ENCODE measurements at places on chromosomes 11 and 22.

- DNase-seq = no peak
These were observed 393 bp downstream of the ST13 start for GRCh38 chr22:40855979-40856512.

GRCh38 chr22:23913306-23913660 is 19.1 kb downstream of the MIF start:
- DNase-seq = no peak

GRCh38 chr22:34015642-34016041 is 95.4 kb upstream of the LARGE1 start:
- DNase-seq = no peak

- DNase-seq = no peak
These were observed 84.2 kb upstream of the GALNT18 start for GRCh38 chr11:11706028-11706427.

DNA sequence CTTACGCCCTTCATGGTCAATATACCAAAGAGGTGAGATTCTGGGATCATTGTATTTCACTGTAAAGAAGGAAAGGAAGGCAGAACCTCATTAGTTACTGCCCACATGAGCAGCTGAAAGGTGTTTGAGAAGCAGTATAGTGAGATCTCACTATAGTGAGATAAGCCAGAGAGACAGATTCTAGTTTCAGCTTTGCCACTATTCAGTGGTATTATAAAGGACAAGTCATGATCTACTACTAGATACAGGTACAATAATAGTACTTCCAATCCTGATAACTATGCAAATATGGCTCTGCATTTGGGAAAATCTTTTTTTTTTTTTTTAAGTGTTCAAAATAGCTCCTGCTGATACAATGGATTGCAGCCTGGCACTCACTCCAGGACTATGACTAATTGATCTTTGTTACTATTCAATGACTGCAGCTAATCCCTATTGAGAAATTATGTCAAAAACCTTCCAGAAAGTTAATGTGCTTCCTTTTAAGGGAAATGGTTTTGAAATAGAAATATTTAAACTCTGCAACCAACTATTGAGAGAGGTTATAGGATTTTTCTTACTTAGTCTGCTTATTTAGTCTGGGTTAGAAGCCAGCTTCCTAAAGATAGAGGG is 8.3 kb upstream of the DLAT start:
- DNase-seq = no peak

- no peak for DNase-seq
These were observed 40.9 kb downstream of the MRTFA start for GRCh38 chr22:40595497-40596234.

DNA sequence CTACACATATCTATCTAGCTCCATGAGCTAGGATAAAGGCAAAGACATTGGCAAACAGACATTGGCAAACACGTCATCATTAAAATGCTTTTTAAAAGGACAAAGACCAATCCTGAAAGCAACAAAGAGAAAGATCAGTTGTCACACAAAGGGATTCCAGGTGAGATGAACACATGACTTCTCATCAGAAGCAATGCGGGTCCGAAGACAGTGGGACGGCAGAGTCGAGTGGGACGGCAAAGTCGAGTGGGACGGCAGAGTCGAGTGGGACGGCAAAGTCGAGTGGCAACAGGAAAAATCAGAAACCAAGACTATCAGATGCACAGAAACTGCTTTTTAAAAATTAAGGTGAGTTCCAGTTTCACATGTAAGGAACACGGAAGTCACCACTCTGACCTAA is 609.5 kb downstream of the BRD1 start:
- DNase-seq = no peak

- no peak for DNase-seq
These were observed 3.3 kb downstream of the NTM start for GRCh38 chr11:131373756-131374155.

DNA sequence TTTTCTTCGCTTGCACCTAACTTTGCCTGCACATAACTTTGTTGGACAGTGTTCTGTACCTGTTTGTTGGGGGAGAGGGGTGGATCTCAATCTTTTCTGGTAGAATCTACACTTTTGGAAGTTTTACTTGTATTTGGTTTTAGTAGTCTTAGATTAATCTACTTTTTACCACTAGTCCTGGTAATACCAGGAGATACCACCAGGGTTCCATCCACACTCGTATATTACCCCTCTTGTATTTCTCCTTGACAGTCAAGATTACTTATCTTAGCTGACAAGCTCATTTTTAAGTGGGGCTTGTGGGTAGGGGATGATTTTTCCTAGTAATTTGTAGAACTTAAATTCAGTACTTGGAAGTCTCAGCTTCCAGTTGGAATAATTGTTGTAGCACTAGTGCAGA is 37.3 kb upstream of the TECTA start:
- DNase-seq = no peak

DNA sequence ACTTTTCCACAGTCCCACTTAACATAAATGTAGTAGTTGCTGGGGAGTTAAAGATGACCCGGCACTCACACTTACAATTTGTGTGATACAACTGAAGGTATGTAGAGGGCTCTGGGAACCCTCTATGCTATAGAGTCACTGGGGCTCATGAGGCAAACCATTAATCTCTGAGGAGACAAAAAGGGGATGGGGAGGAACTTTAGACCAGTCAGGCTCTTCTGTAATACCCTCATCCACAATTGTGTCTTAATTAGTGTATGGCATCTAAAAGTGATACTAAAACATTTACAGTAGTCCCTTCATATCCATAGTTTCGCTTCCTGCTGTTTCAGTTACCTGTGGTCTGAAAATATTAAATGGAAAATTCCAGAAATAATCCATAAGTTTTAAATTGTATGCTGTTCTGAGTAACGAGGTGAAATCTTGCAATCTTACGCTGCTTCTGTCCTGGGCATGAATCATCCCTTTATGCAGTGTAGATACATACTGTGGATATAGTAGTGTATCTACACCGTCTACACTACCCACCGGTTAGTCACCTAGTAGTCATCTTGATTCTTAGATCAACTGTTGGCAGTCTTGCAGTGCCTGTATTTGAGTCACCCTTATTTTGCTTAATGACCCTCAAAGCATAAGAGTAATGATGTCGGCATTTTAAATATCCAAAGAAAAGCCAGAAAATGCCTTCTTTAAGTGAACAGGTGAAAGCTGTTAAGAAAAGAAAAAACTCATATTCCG is 12.2 kb downstream of the CBL start:
- no peak for DNase-seq

DNA sequence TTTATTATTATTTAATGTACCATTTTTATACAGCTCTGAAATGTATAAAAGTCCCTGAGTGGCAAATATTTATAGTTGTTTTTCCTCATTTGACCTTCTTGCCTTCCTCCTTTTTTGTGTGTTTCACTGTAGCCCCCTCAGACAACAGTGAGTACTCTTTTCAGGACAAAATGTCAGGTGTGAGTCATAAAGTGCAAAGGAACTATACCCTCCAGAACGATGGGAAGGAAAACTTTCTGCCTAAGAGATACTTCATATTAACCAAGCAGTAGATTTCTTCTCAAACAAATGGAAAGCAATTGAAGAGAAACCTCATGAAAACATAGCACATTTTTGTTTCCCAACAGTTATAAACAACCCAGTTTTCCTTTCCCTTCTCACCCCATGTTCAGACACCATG is 16.1 kb upstream of the MS4A7 start:
- DNase-seq = no peak

DNA sequence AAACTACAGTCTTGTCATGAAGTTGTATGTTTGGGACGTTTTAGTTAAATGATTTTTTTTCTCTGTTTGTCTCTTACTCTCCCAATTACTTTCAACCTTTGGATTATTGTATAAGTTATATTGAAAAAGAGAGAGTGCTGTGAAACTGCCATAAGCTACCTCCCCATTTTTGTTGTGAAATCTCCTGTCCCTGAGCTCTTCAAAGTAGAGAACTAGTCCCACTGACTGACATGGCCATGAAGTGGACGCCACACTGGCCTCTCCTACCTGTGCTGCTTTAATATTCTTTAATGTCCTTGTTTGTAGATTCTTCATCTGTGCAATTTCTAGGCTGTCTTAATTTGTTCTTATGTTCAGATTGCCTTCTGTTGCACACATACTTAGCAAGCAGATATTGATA is 56.3 kb downstream of the PPFIA1 start:
- DNase-seq = no peak

DNA sequence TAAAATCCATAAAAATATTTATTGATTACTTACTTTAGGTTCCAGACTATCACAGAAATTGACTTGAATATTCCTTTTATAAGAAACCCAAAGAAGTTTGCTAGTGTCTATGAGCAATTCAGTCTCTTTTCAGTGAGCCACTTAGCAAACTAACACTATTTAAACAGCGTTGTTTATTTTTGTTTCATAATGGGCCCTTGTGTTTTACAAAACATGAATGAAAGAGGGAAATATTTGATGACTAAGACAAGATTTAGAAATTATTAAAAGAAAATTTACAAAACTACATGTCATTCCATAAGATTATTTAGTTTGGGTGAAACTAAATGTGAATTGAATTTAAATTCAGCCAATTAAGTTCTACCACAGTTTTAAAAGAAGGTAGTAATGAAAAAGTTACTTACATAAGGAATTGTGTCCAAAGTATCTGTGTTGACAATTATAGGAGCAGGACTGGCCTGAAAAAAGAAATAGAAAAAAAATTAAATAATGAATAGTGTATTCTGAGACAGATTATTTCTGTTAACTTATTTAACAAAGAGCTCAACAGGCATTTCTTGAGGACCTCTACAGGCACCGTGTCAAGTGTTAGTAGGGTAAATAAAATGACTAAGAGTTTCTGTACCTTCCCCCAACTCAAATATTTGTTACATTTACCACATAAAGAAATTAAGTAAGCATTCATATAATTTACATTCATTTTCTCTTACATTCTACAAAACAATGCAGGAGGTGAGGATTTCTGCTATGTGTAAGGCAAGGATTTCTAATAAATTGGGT is 964.9 kb upstream of the CCDC90B start:
- DNase-seq = no peak

- DNase-seq = no peak
These were observed 258 bp downstream of the CFAP68 start for GRCh38 chr11:111879637-111879960.

All from GM18507 (cell line).